ENCODE measurements at places on chromosomes 1 and 21.

- DNase-seq, result no peak
Measured at GRCh38 chr1:199044191-199044590, 405.4 kb downstream of the PTPRC start.

DNA sequence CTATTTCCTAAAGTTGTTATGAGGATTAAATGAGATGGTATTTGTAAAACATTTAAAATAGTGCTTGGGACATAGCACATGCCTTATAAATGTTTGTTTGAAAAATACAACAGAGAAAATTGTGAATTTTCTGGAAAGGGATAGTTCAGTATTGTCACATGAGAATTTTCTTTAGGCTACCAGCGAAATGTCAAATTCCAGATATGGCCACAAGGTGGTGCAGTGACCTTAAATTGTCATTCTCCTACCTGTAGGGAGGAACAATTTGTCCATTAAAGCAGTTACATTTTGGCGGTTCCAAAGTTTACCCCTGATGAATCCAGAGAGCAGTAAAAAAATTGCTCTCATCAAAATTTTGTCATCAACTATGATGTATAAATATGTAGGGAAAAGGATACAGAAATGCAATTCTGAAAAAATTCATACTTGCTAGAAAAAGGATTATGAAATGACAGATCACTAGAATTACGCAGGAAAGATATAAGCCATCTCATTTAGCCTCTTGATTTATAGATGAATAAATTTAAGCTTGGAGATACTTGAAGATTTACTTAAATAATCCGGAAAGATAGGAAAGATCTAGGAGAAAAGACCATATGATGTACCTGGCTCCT, 50.2 kb upstream of the TSHB start:
- peak; percentile 81 for DNase-seq

GRCh38 chr1:204611036-204611435, 74.5 kb downstream of the LRRN2 start:
- DNase-seq, result no peak

GRCh38 chr1:231093156-231093922, 53.3 kb upstream of the FAM89A start:
- no peak for DNase-seq

DNA sequence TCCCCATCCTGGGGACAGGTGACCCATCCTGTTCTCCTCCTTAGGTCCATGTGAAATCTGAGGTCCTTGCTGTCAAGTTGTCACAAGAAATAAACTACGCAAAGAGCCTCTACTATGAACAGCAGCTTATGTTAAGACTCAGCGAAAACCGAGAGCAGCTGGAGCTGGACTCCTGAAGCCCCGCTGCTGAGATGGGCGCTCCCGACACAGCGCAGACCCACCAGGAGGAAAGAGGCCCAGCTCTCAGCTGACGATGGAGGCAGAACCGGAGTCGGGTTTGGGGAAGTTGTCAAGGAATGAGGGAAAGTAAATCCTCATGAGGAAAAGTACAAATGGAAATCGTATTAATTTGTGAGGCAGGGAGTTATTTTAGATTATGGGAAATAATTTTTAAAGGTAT, 109.2 kb downstream of the DHRS3 start:
- DNase-seq, result no peak

DNA sequence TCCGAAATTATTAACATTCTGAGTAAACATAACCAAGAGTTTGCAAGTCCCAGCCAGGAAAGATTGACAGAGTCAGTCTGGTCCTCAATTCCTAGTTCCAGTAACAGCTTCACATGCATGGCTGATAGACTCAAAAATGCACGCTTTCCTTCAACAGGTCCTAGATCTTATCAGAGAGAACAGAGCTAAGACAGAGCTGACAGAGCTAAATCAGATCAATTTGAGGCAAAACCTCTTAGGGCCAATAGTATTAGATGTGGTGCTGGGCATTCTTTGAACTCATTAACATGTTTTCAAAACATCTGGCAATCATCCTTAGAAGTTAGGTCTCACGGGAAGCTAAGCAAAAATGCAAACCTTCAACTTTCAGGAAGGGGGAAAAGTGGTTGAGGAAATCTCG, 114.0 kb downstream of the GREM2 start:
- DNase-seq, result no peak

DNA sequence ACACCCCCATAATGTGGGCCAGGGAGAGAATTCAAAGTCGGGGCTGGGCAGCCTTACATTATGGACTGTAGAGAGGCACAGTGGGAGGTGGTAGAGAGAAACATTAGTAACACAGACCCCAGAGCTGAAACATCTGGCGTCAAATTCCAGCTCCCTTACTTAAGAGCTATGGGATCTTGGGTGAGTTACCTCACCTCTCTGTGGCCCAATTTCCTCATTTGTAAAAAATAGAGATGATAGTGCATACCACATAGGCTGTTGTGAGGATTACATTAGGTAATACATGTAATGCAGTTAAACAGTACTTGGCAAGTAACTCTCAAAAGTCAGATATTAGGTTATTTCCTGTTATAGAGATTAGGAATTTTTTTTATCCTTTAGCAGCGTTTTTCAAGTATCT, 160.5 kb upstream of the KIAA0040 start:
- no peak for DNase-seq

DNA sequence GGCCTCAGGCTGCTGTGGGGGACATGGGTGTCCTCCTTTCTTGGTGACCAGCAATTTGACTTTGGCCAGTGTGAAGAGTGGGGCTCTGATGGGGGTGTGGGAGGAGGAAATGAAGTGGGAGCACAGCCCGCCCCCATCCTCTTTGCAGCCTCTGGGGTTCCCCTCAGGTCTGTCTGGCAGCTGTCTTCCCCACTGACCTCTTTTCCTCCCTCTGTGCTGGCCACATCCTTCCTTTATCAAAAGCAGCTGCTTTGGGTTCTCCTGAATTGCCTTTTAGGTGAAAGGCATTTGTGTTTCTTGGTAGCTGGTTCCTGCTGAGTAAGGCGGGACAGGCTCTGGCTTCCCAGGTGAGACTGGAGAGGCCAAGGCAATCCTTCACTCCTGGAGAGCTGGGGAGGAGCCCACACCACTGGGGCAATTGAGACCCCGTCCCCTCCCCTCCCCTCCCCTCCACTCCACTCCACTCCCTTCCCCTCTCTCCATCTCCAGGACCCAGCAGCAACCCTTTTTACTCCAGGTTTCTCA, 24.9 kb downstream of the PCAT6 start:
- DNase-seq, result peak; percentile 32

DNA sequence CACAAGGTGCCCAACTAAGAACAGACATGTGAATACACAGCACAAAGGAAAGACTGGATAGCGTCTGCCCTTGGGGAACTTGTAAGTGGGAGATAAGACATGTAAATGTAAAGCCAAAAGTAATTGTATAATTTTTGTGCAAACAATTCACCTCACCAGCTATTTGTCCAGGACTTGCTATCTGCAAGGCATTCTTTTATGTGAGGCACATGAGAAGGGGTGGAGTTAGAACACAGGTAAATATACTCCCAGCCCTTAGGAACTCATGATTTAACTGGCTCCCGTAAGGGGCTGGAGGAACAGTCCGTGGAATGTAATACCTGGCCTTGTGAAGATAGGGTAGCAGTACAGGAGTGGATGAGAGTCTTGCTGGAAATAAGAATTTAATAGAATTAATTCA, 61.3 kb downstream of the CDK18 start:
- peak; percentile 17 for DNase-seq

GRCh38 chr1:106831511-106831910, 225.0 kb upstream of the PRMT6 start:
- no peak for DNase-seq

- DNase-seq, result no peak
Measured at GRCh38 chr1:236844499-236845271, 49.6 kb downstream of the MTR start.

DNA sequence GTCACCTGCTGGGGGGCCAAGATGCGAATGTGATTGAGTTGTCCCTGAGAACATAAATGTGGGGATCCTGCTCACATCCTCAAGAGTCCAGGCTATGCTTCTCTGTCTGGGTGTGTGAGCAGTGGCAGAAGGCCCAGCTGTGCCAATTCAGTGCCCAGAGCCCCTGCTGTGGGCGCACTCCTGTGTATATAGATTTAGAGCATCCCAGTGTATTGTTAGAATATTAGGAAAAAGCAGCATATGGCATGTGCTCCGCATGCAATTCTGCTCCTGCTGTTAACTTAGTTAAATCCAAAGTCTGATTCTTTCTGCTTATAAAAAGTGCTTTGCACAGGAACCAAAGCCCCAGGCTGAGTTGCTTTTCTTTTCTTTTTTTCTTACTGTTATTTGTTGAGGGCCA, 37.8 kb downstream of the FAM78B start:
- DNase-seq, result no peak

DNA sequence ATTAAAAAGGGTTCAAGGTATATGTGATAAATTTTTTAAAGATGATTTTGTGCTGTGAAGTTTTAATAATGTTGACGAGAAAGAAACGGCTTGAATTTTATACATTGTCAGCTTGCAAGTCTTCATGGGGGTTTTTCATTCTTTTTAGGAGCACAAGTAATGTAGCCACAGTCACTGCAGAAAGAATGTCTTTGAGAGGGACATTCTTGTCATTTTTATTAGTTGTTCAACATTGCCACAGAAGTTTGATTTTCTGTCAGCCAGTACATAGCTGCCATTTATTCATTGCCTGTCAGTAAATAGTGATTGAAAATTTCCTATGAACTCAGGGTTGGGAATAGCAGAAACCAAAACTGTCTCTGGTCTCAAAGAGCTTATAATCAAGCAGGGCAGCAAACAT, 156.3 kb downstream of the DHRS3 start:
- DNase-seq, result no peak

- no peak for DNase-seq
Measured at GRCh38 chr1:91830242-91831131, 55.5 kb downstream of the TGFBR3 start.

- no peak for DNase-seq
Measured at GRCh38 chr1:39890273-39890672, 7.0 kb upstream of the TRIT1 start.

DNA sequence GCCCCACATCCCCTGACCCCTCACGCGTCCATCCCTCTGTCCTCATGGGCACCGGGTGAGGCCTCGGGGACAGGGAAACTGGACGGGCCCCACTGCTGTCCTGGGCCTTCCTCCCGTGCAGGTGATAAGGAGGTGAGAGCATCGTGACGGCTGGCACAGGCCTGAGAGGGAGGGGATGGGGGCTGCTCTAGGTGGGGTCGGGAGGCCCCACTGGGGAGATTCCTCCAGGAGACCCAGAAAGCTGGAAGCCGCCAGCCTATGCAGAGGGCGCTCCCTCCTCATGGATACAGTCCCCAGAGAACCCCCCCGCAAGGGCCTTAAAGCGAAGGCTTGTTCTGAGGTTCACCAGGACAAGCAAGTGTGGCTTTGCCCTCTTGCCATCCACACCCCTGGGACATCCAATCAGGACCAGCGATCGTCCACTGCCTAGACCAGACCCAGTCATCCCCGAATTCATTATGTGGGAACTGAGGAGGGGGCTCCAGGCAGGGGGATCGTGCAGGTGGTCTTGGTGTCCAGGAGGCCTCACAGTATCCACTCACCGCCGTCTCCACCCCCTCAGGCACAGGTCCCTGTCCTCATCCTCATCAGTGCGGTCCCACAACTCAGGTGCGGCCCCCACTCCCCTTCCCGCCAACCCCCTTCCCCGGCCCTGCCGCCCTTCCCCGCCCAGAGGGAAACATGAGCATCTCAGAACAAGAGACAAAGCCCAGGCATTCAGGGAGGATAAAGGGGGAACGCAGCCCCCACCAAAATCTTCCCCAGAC, 45.3 kb upstream of the COL18A1 start:
- DNase-seq, result no peak

DNA sequence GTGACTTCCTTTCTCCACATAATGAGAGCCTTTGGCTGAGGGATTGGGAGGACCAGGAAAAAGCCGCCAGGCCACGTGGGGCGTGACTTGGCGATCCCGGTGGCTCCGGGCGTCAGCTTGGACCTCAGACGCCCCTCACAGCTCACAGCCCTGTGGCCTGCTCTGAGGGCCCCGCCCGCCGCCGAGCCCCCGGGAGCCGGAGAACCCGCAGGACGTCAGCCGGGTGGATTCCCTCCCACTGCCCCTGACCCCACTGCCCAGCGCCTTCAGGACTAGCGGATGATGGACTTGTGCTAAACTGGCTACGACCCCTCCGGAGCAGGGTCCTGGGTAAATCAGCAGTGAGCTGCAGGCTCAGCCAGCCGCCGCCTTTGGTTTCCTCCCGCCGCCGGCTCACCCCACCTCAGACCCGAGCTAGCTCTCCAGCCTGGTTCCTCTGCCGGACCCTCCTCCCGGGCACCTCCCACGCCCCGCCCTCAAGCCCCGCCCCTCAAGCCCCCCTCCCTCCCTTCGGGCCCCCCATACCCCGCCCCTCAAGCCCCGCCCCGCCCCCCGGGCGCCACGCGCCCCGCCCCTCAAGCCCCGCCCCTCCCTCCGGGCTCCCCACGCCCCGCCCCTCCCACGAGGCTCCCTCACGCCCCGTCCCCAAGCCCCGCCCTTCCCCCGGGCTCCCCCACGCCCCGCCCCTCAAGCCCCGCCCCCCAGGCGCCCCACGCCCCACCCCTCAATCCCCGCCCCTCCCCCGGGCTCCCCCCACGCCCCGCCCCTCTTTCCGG, 10.0 kb upstream of the FAAP20 start:
- DNase-seq, result no peak

DNA sequence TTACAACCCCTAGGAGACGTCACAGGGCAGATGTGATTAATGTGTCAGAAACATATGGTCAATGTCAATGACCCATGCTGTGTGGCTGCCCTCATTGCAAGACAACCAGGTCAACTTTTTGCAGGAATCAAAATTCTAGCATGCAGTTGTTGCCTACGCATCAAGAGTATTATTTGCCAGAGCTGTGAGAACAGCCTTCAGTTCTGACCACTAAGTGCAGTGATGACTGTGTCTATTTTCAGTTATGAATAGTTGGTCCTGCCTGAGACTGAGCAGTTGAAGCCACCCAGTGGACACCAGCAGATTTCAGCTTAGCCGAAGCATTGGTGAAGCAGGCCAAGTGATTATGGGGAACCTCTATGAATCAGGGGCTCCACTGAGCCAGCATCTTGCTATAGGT, 47.3 kb downstream of the LYPLAL1 start:
- DNase-seq, result no peak

GRCh38 chr1:178999061-178999460, 26.6 kb upstream of the FAM20B start:
- DNase-seq, result no peak

- no peak for DNase-seq
Measured at GRCh38 chr1:175673371-175674150, 69.8 kb downstream of the TNR start.

DNA sequence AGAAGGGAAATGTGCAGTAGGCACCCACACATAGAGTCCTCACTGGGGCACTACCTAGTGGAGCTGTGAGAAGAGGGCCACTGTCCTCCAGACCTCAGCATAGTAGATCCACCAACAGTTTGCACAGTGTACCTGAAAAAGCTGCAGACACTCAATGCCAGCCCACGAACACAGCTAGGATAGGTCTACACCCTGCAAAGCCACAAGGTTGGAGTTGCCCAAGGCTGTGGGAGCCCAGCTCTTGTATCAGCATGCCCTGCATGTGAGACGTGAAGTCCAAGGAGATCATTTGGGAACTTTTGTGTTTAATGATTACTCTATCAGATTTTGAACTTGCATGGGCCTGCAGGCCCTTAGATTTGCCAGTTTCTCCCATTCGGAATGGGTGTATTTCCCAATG, 299.4 kb upstream of the OLFM3 start:
- no peak for DNase-seq
